NCI-H1105 (cell line): ENCODE measurements at places on chromosomes 16 and 17.

GRCh38 chr17:82348434-82348833 lies 10.6 kb upstream of the TEX19 start:
- no peak for DNase-seq

DNA sequence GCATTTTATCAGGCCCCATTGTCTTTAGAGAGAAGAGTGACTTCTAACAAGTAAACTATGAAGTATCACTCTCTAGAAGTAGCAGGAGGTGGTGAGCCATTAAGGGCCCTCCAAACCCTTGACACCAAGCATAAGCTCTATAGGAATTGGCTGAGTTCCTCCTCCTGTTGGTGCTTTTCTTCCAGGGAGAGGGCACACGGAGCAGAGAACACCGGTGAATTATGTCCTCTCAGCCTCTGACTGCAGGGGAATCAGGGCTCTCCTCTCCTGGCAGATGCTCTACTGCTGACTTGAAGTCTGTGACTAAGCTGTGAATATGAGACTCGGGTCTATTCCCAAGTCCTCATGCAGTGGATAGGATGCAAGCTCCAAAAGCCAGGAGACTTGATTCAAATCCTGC lies 32.3 kb downstream of the CHD9 start:
- DNase-seq = no peak

GRCh38 chr16:18979936-18980335 lies 3.8 kb upstream of the TMC7 start:
- no peak for DNase-seq

DNA sequence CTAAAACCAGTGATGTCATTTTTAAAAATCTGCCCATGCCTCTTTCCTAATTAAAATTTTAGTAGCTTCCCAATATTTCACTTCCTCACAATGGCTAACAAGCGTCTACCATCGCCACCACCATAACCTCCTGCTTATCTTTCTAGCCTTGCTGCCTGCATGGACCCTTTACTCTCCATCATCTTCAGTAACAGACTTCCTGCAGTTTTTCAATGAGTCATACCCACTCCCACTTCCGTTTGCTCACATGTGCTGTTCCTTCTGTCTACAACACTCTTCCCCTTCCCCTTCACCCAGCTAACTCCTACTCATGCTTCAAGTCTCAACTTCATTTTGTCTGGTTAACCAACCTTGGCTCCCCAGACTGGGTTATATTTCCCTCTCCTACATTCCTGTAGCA lies 12.8 kb upstream of the SKAP1 start:
- DNase-seq = no peak

DNA sequence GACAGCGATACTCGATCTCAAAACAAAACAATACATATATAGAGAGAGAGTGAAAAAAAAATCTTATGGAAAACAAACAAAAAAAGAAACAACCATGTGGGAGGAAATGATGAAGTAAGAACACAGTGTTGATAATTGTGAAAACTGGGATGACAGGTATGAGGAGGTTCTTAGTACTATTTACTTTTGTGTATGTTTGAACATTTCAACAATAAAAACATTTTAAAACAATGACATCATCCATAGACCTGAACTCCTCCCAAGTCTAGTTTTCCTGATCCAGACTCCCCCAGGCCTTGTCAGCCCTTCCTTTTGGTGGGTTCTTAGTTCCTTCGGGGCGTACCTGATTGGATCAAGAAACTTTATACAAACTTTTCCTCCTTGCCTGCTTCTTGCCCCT lies 51.7 kb downstream of the CCDC42 start:
- no peak for DNase-seq

GRCh38 chr17:11950771-11951519 lies 46.3 kb downstream of the ZNF18 start:
- DNase-seq = no peak

GRCh38 chr17:39676198-39676819 lies 8.1 kb downstream of the PNMT start:
- peak; percentile 12 for DNase-seq

- no peak for DNase-seq
These were observed 178.9 kb downstream of the C16orf95 start for GRCh38 chr16:87138316-87138715.

DNA sequence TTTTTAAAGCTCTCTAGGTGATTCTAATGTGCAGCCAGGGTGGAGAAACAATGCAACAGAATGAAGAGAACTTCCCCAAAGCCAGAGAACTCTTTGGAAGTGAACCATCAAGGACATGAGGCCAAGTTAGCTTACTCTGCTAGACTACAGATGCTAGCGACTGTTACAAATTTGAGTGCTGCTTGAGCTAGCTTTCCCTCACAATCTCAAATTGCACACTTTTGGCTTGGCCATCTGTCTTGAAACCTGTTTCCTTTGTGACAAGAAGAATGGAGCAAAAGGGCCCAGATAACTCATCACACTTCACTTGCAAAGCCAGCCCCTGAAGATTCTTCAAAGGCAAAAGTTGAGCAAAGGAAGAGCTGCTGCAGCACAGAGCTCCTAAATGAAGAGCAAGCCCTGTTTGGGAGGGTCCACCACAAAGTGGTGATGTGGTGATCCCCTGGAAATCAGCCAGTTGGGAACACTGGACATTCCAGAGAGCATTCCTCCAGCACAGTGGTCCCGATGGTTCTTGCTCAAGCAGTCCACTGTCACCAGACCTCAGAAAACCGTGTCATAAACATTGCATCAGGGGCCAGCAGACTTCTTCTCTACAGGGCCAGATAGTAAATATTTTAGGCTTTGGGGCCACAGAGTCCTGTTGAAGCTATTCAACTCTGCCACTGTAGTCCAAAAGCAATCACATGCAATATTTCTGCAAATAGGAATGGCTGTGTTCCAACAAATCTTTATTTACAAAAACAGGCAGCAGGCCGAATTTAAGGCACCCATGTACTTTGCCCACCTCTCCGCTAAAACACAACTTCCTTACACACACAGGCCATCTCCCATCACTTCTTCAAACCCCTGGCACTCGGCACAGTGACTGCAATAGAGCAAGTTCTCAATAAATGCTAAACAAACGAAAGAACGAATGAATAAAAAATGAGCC lies 21.2 kb downstream of the SLC39A11 start:
- DNase-seq = no peak

- peak; percentile 72 for DNase-seq
These were observed 604 bp downstream of the HS3ST3B1 start for GRCh38 chr17:14301279-14302090.

GRCh38 chr16:6362321-6362720 lies 970.3 kb upstream of the RBFOX1 start:
- DNase-seq = no peak

DNA sequence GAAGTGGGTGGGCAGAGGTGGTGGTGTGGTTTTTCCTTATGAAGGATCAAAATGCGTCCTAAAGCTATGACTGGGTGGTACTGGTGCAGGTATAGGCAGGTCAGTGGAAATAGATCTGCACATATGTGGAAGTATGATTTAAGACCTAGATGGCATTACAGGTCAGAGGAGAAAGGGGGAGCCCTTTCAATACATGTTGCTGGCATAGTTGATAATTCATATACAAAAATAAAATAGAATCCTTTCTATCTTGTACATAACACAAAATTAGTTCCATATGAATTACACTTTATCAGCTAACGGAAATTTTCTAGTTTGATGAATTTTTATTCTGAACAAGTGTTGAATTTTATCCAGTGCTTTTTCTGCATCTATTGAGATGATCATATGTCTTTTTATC lies 20.8 kb upstream of the PIK3R5 start:
- DNase-seq = no peak

DNA sequence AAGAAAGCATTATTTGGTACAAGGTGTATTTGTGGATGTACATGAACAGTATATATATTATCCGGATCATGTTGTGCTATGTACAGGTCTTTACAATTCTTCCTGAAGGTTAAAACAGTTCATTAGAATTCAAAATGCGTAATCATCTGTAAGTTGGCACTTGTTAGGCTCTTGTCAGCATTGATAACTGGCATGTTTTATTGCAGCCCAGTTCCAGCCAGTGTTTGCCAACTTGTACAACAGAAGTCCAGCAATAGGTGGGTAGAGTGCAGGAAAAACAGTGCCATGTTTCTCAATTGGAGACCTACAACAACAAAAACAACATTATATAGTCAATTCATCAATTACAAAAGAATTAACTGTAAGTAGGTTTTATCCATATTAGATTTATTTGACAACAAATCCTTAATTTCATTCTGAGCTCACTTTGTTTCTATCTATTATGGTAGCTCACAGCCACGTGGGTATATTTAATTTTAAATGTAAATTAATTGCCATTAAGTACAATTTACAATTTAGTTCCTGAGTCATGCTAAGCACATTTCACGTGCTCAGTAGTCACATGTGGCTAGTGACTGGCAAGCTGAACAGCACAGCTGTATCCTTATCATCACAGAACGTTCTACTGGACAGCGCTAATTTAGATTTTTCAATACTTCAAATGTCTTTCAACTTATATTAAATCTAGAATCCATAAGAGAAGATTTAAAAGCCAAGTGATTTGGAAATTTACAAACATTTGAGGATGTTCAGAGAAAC lies 8.6 kb upstream of the ANKFY1 start:
- no peak for DNase-seq

DNA sequence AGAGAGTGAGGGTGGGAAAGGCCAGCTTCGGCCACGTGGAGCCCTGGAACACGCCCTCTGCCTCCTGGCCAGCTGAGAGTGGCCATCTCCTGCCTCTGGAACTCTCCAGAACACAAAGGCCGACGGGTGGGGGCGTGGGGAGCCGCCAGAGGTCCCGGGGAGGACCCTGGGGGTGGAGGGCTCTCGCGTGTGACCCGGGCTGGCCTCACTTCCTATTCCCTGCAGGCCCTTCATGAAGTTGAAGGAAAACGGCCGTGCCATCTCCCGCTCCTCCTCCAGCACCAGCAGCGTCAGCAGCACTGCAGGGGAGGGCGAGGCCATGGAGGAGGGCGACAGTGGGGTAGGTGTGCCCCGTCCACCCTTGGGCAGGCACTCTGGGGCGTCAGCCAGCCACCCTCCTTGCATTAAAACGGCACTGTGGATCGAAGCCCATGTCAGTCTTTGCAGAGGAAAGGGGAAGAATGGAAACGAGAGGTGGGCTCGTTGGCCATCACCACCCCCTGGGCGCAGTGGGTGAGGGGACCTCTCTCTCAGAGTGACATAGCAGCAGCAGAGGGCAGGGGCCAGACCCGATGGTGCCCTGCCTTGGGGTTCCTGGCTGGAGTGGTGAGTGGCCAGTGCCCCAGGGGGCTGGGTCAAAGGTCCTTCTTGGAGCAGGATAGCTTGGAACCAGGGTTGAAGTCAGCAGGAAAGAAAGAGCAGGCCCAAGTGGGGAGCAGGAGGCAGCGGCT lies 37.1 kb downstream of the OR1D5 start:
- DNase-seq = no peak

DNA sequence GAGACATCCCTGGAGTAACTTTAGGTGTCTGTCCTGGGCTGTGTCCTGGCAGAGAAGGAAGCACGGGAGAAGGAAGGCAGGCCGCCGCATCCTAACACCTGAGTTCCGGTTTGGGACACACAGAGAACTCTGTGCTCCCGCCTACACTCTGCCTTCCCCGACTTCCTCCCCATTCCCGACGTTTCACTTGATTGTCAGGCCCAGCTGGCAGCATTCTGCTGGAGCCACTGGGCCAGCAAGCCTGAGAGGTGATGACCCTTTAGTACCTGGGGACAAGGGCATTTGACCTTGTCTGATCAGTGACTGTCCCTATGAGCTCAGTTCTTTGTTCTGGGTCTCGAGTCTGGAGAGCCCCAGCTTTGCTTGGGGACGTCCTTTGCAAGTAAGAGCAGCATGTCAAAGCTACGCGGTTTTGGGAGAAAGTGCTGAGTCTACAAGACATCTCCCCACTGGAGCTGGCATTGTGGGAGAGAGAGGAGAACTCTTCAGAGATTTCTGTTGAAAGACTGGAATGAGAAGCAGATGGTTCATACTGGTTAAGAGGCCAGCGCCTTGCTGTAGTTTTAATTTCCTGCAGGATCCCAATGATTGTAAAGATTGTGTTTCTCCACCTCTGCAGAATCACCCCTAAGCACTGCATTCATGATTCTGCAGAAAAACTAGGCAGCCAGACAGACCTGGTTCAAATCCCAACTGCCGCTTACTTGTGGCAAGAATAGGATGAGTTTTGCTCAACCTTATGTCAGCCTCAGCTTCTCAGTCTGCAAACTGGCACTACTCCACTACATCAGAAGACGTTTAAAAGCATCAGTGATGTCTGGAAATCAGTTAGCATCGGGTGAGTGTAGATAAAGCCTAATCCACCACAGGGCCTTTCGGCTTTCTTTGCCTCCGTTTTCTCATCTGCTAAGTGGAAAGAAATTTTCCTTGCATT lies 20.6 kb downstream of the ABAT start:
- no peak for DNase-seq

- no peak for DNase-seq
These were observed at the start of gene ACSF2 for GRCh38 chr17:50425682-50426471. Gene ACSF2 (plus strand): TSS chr17:50426218. CDS start chr17:50426262, 44 bp downstream.

DNA sequence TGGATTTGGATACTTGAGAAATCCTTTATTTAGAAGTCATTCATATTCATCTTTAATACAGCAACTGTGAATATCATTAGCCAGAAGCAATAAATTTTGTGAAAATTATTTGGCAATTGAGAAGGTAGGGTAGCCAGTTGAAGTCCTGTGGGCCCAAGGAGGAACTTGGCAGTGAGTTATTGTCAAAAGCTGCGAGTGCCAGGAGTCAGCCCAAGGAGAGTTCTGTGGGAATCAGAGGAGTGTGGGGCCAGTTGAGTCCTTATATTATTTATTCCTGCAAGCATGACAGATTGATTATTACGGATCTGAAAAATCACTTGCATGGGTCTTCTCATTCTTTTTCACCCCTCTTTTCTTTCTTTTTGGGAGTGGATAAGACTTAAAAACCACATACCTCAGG lies 38.3 kb downstream of the PRKCA start:
- no peak for DNase-seq

DNA sequence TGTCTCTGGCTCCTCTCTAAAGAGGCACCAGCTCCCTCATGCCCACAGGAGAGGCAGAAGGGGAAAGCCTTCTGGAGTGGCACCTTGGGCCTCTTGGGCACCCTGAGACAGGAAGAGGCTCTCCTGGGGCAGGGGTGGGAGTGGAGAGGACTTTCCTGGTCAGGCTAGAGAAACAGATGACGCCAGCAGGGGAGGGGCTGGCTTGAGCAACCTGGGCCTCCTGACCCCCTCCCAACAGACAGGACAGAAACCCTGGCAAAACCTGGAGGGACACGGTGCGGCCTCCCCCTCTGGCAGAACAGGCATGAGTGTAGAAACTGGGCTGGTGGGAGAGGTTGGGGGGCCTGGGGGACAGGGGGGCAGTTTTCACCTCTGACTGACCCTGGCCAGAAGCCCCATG lies 6.1 kb downstream of the SMIM5 start:
- no peak for DNase-seq

GRCh38 chr16:65260746-65261145 lies 138.9 kb upstream of the CDH11 start:
- no peak for DNase-seq

GRCh38 chr16:23122144-23122543 lies 27.1 kb downstream of the USP31 start:
- DNase-seq = no peak

- no peak for DNase-seq
These were observed 32.9 kb downstream of the SNX29 start for GRCh38 chr16:12009462-12009861.

GRCh38 chr16:74778646-74779045 lies 4.0 kb upstream of the FA2H start:
- no peak for DNase-seq

- peak; percentile 34 for DNase-seq
These were observed 54.9 kb upstream of the DLX4 start for GRCh38 chr17:49914096-49914490.

- DNase-seq = no peak
These were observed 7.5 kb upstream of the ABCC3 start for GRCh38 chr17:50627036-50627781.

GRCh38 chr16:31331141-31331764 lies 23.7 kb upstream of the ITGAX start:
- DNase-seq = no peak

- no peak for DNase-seq
These were observed 506.7 kb downstream of the HAPSTR1 start for GRCh38 chr16:9597967-9598730.
